Colonic mucosa (tissue), 4 donors: ENCODE measurements at places on chromosomes 3 and 15. TPM values are rescaled to one million over a fixed set of nuclear protein-coding genes. Genes with fewer than 3 reads are reported as not detected.

- H3K36me3 ChIP-seq = no peaks in the 10 kb centered on the region
- no peaks in the 10 kb centered on the region for H3K27me3 ChIP-seq
- no peaks in the 10 kb centered on the region for H3K4me1 ChIP-seq
- no peak overlapping the region for H3K27ac ChIP-seq
Measured at GRCh38 chr3:141557961-141558706, 71.3 kb downstream of the RASA2 start.

- H3K4me3 ChIP-seq = no peak overlapping the region
- H3K36me3 ChIP-seq = no peaks in the 10 kb centered on the region
- no peaks in the 10 kb centered on the region for H3K27me3 ChIP-seq
- H3K27ac ChIP-seq = no peak overlapping the region
- no peaks in the 10 kb centered on the region for H3K4me1 ChIP-seq
Measured at GRCh38 chr3:58293516-58293915, 12.5 kb upstream of the RPP14 start.

- no peak for DNase-seq
- H3K27ac ChIP-seq = no peak overlapping the region
- no peaks in the 10 kb centered on the region for H3K27me3 ChIP-seq
Measured at GRCh38 chr3:61199843-61200242, 51.4 kb downstream of the FHIT start.

GRCh38 chr3:188183452-188183851 lies 29.5 kb downstream of the LPP start:
- peaks cover 11% of the 10 kb centered on the region for H3K4me1 ChIP-seq
- H3K27me3 ChIP-seq = no peaks in the 10 kb centered on the region
- no peaks in the 10 kb centered on the region for H3K36me3 ChIP-seq
- DNase-seq = no peak
- H3K27ac ChIP-seq = no peak overlapping the region

DNA sequence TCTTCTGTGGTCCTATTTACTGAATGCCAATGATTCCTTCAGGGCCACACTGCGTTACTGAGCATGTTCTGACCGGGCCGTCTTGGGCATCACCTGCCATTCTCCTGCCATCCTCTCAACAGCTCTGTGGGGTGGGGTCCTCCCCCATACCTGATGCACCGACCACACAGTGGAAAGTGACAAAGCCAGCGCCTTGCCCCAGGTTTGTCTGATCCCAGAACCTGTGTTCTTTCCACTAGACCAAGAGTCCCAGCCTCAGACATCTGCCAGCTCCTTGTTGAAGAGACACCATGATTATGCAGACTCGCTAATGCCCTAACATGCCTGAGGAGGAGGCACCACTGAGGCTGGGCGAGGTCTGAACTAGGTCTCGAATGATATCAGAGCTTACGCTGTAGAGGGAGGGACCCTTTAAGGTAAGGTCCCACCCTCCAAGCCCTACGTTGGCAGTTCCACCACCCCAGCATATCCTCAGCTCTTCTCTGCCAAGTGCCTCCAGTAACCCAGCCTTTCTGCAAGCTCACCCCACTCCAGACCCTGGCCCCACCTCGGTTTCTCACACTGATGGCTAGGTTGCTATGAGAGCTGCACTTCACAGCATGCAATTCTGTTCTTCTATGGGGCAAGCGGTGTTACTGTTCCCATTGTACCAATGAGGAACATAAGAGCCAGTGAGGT lies 29.8 kb upstream of the PLXNA1 start:
- no peak overlapping the region for H3K4me3 ChIP-seq
- no peaks in the 10 kb centered on the region for H3K4me1 ChIP-seq
- no peaks in the 10 kb centered on the region for H3K36me3 ChIP-seq

DNA sequence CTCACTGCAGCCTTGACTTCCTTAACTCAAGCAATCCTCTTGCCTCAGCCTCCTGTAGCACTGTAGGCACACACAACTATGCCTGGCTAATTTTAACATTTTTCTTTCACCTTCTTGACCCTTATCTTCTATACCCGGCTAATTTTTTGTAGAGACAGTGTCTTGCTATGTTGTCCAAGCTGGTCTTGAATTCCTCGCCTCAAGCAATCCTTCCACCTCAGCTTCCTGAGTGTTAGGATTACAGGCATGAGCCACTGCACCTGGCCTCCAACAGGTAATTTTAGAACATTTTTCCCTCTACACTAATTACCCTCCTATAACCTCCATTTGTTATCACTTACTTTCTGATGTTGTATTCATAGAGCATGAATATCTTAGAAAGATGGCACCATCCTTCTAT lies 60.3 kb downstream of the SPG11 start:
- peaks cover 14% of the 10 kb centered on the region for H3K36me3 ChIP-seq
- H3K4me1 ChIP-seq = no peaks in the 10 kb centered on the region
- H3K27ac ChIP-seq = no peak overlapping the region
- no peak overlapping the region for H3K4me3 ChIP-seq
- no peak for DNase-seq

The CFAP100 gene
- not detected for total RNA-seq

The ACKR2 gene
- 6.5 TPM for total RNA-seq

DNA sequence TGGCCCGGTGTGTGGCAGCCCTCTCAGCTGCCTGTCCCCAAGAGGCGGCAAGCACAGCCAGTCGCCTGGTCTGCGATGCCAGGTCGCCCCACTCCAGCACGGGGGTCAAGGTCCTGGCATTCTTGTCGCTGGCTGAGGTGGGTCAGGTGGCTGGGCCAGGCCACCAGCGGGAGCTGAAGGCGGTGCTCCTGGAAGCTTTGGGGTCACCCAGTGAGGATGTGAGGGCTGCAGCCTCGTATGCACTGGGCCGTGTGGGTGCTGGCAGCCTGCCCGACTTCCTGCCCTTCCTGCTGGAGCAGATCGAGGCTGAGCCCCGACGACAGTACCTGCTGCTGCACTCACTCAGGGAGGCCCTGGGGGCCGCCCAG lies 20.8 kb downstream of the CAND2 start:
- no peaks in the 10 kb centered on the region for H3K36me3 ChIP-seq
- DNase-seq = no peak
- H3K27me3 ChIP-seq = no peaks in the 10 kb centered on the region
- no peak overlapping the region for H3K27ac ChIP-seq

DNA sequence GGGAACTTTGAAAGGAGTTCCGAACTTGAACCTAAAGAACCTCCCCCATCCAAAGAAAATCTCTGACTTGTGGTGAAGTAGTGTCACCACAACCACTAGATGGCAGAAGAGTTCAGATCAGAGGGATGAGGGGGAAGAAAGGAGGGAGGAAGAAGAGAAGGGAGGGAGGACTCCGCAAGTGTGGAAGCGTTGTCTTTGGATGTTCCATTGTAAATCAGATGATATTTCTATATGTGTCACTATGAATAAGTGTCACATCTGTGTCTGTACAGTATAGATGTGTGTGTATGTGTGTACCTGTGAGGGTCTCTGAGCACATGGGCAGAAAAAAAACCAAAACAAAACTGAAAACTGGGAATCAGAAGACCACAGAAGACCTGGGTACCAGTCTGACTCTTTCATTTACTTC lies 16.9 kb downstream of the SLC24A1 start:
- DNase-seq = peak; percentile 54
- no peak overlapping the region for H3K4me3 ChIP-seq
- no peaks in the 10 kb centered on the region for H3K4me1 ChIP-seq
- H3K36me3 ChIP-seq = no peaks in the 10 kb centered on the region
- H3K27me3 ChIP-seq = no peaks in the 10 kb centered on the region

GRCh38 chr15:55586808-55587207 lies 1.3 kb downstream of the PYGO1 start:
- H3K36me3 ChIP-seq = no peaks in the 10 kb centered on the region
- no peak overlapping the region for H3K27ac ChIP-seq
- DNase-seq = no peak
- H3K4me3 ChIP-seq = no peak overlapping the region
- no peaks in the 10 kb centered on the region for H3K4me1 ChIP-seq

- H3K36me3 ChIP-seq = no peaks in the 10 kb centered on the region
- no peaks in the 10 kb centered on the region for H3K4me1 ChIP-seq
- H3K4me3 ChIP-seq = no peak overlapping the region
- H3K27ac ChIP-seq = no peak overlapping the region
Measured at GRCh38 chr15:77870195-77871065, 207.1 kb downstream of the TBC1D2B start.

The SLC15A2 gene
- total RNA-seq = 1.4 TPM

DNA sequence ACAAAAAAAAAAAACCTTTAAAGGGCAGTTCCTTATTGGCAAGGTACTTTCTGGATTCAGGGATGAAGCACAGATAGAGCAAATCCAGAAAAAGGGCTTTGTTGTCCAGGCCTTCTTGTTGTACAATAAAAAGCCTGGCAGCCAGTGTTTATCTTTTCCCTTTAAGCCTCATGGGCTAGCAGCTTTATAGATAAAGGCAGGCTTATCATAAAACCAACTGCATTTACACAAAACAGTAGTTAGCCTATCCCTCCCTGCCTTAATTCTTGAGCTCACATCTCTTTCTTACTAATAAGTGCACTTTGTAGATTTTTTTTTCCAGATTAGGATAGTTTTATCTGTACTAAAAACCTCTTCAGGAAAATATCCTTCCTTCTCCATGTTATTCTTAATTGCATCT lies 662.8 kb upstream of the CCDC54 start:
- no peak overlapping the region for H3K4me3 ChIP-seq
- no peak overlapping the region for H3K27ac ChIP-seq
- no peaks in the 10 kb centered on the region for H3K4me1 ChIP-seq
- H3K27me3 ChIP-seq = no peaks in the 10 kb centered on the region
